Fibroblast of villous mesenchyme (primary cell): ENCODE measurements at places on chromosomes 16 and 17. TPM values are rescaled to one million over a fixed set of nuclear protein-coding genes. Genes with fewer than 3 reads are reported as not detected.

PRRT2 gene
- total RNA-seq, result 3.0 and 3.2 TPM in 2 replicates

POLR3K gene
- total RNA-seq, result 2.6 and 5.6 TPM in 2 replicates

CTRB2 gene
- total RNA-seq, result not detected in 2 replicates

WDR59 gene
- 13.9 and 19.9 TPM in 2 replicates for total RNA-seq

NFATC2IP gene
- 20.0 and 30.7 TPM in 2 replicates for total RNA-seq

MC1R gene
- total RNA-seq, result 3.9 and 6.1 TPM in 2 replicates

RNF112 gene
- total RNA-seq, result 0.64 and 0.86 TPM in 2 replicates
